Activated CD4-positive, alpha-beta T cell treated with anti-CD3 and anti-CD28 coated beads, Interleukin-2, amount 10 ng/mL, durations not matched to agents 24 days and 14 days (primary cell): ENCODE measurements at places on chromosomes 12 and 14.

DNA sequence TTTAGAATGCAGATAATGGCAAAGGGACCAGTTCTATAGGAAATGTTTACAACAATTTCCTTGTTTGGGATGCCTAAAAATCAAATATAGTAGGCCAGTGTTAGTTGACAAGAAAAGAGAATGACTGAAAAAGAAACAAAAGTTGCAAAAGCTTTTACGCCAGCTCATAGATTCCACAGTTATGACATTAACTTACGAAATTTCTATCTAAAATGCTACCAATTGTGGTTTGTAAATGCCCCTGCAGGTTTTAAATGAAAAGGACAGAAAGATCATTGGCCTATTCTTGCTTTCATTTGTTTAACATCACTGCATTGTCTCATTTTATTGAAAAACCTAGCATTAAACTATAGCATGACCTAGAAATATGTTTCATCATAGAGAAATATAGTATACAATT lies 345.8 kb downstream of the CCDC91 start:
- DNase-seq = no peak

DNA sequence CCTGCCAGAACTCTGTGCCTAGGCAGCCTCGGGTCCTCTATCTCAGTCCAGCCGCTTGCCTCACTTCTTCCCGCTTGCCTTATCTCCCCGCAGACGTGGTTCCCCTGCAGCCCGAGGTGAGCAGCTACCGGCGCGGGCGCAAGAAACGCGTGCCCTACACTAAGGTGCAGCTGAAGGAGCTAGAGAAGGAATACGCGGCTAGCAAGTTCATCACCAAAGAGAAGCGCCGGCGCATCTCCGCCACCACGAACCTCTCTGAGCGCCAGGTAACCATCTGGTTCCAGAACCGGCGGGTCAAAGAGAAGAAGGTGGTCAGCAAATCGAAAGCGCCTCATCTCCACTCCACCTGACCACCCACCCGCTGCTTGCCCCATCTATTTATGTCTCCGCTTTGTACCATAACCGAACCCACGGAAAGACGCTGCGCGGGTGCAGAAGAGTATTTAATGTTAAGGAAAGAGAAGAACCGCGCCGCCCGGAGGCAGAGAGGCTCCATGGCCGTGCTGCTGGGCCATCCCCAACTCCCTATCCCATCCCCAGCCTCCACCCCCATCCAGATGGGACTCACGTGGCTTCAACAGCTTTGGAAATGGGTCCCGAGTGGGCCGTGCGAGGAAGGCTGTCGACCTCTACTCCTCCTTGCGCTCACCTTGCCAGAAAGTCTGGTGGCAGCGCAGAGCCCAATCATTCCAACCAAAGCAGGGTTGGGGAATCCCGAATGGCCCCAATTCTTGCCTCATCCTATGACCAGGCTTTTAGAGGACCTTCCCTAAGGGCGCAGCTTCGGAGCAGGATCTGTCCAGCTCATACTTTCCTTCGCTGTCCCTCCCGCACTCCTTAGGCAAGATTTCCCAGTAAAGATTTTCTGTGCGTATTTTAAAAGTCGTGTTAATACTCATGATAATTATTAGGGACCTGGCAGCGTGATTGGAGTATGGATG lies 6.5 kb downstream of the HOXC13 start:
- DNase-seq = no peak

- DNase-seq = no peak
Measured at GRCh38 chr14:74514471-74514941, 20.9 kb downstream of the ISCA2 start.

DNA sequence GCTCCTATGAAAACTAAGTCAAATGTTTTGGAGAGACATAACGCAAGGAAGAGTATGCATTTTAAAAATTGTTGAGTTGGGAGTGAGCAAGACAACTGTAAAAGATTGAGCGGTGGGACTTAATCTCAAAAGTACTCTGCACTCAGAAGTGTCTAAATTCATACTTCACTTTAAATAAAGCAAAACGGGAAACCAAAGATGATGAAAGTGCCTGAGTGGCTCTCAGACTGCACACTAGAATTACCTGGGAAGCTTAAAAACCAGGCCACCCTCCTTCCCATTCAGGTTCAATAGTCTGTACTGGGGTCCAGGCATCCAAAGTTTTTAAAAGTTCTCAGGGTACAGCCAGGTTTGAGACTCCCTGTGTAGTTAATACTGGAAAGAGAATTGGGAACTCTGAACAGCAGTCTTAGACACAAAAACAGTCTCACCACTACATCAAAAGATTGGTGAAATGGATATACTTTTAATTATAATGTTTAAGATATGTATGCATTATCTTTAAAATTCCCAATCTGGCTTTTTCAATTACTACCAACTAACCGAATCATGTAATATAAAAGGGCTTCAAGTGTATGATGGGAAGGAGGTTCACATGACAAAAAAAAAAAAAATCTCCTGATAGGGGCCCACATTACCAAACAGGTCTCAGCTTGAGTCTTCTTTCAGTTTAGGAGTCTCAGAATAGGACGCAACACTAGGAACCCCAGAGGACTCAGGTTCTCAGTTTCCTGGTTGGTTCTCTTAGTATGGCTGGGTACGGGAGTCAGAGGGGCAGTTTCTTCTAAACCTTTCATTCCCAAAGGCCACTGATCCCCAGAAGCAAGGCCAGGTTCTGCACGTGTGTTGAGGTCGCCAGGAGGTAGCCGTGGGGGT lies 1.0 kb downstream of the HOMEZ start:
- DNase-seq = peak; percentile 74
